Activated naive CD8-positive, alpha-beta T cell treated with anti-CD3 and anti-CD28 coated beads, Interleukin-2, amount 10 ng/mL, durations not matched to agents 7 days and 5 days (primary cell): ENCODE measurements at places on chromosomes 6 and 20. TPM values are rescaled to one million over a fixed set of nuclear protein-coding genes. Genes with fewer than 3 reads are reported as not detected.

DNA sequence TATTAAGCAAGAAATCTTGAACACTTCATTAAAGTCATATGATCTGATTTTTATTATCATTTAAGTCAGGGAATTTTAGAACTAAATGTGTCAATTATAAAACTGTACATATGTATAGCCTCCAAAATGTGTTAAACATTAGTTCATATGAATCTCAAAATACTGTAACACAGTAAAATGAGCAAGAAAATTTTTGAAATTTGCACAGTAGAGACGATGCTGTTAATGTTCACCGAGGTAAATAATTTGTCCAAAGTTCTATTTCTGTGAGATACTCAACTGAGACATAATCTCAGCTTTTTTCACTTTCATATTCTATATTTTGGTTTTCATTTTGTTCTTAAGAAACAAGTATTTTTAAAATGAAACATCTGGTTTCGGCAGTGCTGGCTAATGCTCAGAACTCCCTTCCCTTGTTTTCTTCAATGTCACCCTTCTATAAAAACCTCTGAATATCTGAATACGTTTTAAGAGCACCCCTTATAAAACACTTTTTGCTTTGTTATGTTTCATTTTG is 353.1 kb downstream of the LAMA2 start:
- H3K4me3 ChIP-seq = no peak overlapping the region
- DNase-seq = no peak
- no peaks in the 10 kb centered on the region for H3K36me3 ChIP-seq

DNA sequence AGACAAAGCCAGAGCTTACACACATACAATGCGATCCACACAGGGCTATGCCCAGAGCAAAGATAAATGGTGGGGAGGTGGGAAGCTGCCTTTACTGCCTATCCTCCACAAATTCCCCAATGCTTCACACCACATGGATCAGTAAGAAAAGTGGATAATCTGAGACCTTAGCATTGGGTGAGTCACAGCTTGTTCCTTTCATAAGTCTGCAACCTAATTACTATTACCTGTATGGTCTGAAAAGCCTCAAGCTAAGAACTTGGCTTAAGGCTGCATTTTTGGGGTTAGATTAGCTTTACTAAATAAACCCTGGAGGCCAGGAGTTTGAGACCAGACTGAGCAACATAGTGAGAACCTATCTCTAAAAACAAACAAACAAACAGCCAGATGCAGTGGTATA is 66.0 kb upstream of the BTBD3 start:
- no peak overlapping the region for H3K4me3 ChIP-seq
- no peaks in the 10 kb centered on the region for H3K27me3 ChIP-seq
- H3K4me1 ChIP-seq = no peaks in the 10 kb centered on the region
- H3K27ac ChIP-seq = no peak overlapping the region

- H3K36me3 ChIP-seq = no peaks in the 10 kb centered on the region
- H3K27me3 ChIP-seq = peaks cover 6% of the 10 kb centered on the region
- no peak overlapping the region for H3K27ac ChIP-seq
- no peak overlapping the region for H3K4me3 ChIP-seq
- H3K4me1 ChIP-seq = no peaks in the 10 kb centered on the region
These were observed 103.5 kb downstream of the LAMP5 start for GRCh38 chr20:9617940-9618339.

GRCh38 chr20:48406498-48406897 is 421.3 kb downstream of the PREX1 start:
- no peak overlapping the region for H3K27ac ChIP-seq
- no peaks in the 10 kb centered on the region for H3K4me1 ChIP-seq

DNA sequence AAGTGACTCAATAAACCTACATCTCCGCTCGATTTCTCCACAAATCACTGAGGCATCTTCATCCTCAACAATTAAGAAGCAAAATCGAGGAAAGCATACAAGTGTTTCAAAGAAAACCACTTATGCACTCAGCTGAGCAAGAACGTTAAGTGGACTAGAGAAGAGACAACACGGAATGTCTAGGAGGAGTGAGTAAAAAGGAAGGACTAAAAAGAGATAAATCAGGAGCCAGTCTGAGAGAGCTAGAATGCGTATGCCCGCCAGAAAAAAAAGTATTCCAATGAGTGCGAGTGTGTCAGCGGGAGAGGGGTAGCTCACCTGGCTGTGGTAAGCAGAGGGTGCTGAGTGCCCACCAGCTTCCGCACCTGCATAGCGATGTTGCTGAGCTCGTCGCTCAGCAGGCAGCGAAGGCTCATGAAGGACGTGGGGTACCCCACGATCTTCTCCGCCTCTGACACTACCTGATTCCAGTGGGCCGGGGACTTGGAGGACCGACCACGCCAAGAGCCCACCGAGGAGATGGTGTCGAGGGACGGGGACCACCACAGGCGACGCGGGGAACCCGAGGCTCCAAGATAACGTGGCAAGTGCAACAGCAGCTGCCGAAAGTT is 587 bp downstream of the PDSS2 start:
- peak overlapping the region; percentile 97 for H3K27ac ChIP-seq
- peaks cover 5% of the 10 kb centered on the region for H3K36me3 ChIP-seq
- DNase-seq = no peak
- peaks cover 19% of the 10 kb centered on the region for H3K4me1 ChIP-seq
- peak overlapping the region; percentile 93 for H3K4me3 ChIP-seq
- H3K27me3 ChIP-seq = no peaks in the 10 kb centered on the region

DNA sequence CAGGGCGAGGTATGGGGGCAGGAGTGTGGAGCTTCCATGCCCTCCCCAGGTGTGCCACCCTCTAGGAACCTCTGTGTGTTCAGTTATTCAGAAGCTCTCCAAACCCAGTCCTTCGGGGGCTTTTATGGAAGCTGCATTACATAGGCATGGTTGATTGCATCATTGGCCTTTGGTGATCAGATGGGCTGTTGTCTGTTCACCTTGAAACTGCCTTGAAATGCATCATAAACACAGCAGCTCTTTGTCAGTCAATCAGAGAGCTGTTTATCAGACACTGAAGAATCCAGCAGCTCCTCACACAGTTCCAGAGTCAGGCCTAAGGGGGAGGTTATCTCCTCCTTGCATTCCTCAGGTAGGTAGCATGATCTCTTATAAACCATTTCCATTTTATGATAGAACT is 62.4 kb downstream of the E2F3 start:
- H3K4me3 ChIP-seq = no peak overlapping the region
- peaks cover 59% of the 10 kb centered on the region for H3K36me3 ChIP-seq

DCBLD1 gene
- total RNA-seq = 6.2 TPM

PPP1R14C gene
- not detected for total RNA-seq
